ENCODE measurements at places on chromosomes 12 and 14. TPM values are rescaled to one million over a fixed set of nuclear protein-coding genes. Genes with fewer than 3 reads are reported as not detected.

GRCh38 chr12:52022841-52023181, 16.1 kb downstream of the TAMALIN start:
- peak; percentile 12 for DNase-seq

DNA sequence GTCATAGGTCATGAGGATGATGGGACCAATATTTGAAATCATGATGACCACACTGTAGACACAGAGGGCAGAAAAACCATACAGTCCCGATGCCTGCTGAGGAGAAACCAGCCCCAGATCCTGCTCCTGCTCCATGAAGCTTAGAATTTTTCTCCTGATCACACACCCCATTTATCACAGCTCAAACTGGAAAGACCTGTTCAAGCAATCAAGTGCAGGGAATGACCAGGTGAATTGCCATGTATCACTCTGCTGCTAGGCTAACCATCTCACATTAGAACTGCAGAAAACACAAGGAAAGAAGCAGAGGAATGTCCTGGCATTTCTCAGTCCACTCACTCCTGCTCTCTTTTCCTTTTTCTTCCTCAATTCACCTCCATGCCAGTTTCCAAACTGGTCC, 18.1 kb downstream of the MANSC1 start:
- no peak for DNase-seq

DNA sequence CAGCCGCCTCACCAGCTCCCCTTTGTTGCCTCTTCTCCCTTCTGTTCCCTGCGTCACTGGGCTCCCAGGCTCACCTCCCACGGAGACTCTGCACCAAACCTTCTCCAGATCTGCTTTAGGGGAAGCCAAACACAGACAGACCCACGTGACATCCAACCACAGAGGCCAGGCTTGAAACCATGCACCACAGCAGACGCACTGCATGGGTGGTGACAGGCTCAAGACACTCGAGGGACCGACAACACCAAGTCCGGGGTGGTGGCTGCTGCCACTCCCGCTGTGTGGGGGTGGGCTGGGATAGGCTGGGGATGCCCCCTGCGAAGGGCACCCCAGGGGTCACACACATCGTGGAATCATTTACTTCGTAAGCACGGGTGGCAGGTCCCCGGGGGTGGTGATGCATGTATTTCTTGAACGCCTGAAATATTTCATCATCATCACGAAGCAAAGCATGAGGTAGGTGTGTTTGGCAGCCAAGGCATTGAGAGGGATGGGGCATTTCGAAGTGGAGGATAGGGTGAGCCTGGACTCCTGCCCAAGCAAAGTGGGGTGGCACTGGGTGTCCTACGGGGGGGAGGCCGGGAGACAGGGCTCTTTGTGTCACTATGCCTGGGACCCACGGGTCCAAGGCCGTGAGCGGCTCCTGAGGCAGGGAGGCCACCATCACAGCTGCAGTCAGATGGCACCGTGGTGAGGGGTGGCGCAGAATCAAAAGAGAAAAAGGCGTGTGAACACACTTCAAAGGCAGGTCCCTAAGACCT, 66.8 kb upstream of the RFLNA start:
- DNase-seq, result no peak

- DNase-seq, result no peak
These were observed 7.0 kb downstream of the SLIRP start for GRCh38 chr14:77714926-77715325.

GRCh38 chr12:93008044-93008778, 79.1 kb upstream of the EEA1 start:
- no peak for DNase-seq

GRCh38 chr12:124898200-124898922, 16.1 kb downstream of the UBC start:
- peak; percentile 81 for DNase-seq

DNA sequence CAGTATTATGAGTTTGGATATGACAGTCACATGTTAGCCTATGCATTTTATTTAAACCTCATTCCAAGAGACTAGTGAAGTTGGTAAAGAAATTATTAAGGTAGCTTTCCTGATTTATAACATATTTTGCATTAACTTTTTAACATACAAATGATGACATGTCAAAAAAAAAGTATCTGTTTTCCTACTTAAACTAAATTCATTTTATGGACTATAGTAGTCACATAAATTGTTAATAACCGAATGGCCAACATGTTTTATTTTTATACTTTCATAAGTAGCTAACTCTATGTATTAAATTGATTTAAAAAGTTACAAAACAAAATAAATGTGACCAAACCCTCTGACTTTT, 14.7 kb downstream of the TAOK3 start:
- no peak for DNase-seq

- DNase-seq, result peak; percentile 93
These were observed 165.7 kb downstream of the SRGAP1 start for GRCh38 chr12:64010069-64010686.

- DNase-seq, result peak; percentile 81
These were observed 334.1 kb downstream of the DPF3 start for GRCh38 chr14:72559669-72560255.

- DNase-seq, result peak; percentile 91
These were observed 121.9 kb downstream of the SPTSSA start for GRCh38 chr14:34340025-34340625.

GRCh38 chr12:118175823-118176447, 40.0 kb downstream of the PEBP1 start:
- DNase-seq, result no peak

DNA sequence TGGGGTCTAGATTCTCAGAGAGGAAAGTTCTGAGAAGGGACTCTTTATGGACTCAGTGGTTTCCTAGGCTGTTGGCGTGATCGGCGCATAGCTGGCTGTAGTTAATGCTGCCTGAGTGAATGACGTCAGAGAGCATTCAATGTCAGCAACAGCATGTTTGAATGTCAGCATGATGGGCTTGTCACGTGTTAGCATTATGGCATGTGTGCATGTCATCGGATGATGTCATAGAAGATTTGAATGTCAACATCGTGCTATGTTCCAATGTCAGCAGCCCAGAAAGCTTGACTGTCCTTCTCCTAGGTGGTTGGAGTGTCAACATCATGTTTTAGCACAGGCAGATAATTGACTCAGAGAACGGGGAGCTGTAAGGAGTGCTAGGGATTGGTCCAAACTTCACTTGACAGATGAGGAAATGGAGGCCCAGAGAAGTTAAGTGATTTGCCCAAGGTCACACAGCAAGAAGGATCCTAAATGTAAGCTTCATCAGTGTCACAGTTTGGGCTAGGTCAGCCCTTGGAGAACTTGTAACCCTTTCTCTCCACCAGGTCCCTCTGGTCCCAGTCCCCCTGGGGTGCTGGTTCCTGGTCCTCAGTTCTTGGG, 45.5 kb downstream of the MVK start:
- no peak for DNase-seq

GRCh38 chr14:51939755-51940301, 49.5 kb upstream of the RTRAF start:
- DNase-seq, result peak; percentile 5

DNA sequence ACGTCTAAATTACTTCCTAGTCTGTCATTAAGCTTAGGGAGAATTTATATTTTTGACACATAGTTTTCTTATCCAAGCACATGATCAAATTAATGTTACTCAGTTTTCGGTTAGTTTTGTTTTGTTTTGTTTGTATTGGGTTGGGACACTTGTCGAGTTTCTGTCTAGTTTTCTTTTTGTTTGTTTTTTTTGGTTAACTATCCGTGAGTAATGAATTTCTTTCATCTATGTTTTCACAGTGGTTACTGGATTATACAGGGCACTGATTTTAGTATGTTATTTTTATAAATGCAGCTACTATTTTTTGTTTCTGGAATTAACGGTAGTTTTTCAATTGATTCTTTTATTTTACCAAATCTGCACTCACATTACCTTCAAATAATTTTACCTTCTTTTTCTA, 2.7 kb downstream of the KLRF1 start:
- DNase-seq, result peak; percentile 43

- DNase-seq, result peak; percentile 84
These were observed 344.7 kb downstream of the CACNA1C start for GRCh38 chr12:2397356-2398045.

DNA sequence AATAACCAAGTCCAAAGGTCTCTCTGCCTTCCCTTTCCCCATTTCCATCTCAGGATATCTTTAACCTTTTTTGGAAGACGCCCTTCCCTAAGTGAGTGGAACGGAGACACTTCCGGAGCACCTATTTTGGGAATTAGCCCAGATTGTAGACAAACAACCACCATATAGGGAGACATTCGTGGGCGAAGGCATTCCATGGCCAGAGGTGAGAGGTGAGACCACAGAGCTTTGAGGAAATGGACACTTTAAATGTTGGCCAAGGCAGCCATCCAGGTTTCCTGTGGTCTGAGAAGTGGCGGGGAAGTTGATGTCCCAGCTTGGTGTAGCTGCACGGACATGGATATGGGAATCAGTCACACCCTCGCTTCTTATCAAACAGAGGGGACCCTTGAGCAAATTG, 69.4 kb upstream of the BDKRB2 start:
- DNase-seq, result peak; percentile 94

The NCOR2 gene
- total RNA-seq, result 16.5 TPM

The MYO1H gene
- total RNA-seq, result not detected
